ENCODE measurements at places on chromosomes 4 and X.

DNA sequence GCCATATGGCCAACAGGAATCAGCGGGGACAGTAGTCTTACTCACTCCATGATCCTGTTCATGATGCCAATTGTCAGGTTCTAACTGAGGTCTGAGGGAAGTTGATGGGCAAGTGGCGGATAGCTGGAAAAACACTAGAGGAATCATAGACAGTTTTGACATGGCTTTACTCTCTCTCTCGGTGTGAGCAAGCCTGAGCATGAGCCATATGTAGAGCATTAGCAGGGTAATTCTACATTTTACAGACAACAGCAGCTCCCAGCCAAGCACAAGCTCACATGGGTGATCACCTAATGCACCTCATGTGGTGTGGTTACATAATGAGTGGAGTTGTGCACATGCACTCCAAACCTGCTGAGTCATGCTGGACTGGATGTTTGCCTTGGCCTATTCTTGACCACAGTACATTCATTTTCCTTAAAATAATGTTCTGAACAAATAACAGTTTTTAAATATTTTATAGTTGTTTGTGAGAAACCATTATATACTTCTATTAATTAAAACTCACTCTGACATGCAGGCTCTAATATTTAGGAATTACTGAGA, 429.2 kb downstream of the GPAT3 start:
- no peak for DNase-seq

DNA sequence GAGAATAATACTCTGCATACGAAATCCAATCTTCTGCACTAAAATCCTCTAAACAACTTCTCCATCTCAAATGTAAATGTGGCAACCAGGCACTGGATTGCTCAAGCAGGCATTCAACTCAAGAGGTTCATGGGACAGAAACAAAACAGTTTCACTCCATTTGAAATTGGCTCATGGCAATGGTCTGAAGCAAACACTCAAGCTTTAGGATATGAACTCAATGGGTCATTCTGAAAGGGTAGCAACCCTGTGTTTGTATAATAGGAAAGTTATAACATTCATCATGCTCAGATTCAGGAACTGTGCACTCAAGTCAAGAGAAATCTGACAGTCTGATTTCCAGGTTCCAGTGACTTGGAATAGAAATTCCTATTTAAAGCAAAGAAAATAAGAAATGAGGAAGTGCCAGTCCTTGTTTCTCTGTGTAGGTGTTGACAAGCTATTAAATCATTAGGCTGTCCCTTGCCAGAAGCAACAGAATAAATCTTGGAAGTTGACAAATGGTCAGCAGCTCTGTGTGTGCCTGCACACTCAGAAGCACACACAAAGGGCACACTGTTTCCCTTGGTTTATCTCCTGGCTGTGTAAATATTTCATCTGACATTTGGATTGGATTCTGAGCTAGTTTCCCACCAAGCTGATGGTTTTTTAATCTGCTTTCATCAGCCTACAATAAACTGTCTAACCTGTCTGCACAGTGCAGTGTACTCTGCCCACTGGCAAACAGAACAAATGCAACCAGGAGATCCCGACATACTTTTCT, 75.9 kb upstream of the CITED1 start:
- no peak for DNase-seq

DNA sequence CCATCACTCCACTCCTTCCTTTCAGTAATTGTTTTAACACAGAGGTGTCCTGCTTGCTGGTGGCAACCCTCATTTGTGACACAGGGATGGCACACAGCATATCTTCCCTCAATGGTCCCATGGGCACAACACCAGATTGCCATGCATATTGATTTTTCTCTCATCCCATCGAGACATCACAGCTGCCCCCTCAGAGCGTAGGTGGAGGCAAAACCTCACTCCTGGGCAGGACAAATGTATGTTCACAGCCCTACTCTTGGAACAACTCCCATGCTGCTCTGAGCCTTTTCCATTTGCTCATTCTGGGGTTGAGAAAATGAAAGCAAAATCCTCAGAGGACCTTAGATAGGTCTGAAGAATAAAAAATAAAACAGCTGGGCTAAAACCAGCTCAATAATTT, 172.2 kb downstream of the GABRB1 start:
- DNase-seq: no peak

DNA sequence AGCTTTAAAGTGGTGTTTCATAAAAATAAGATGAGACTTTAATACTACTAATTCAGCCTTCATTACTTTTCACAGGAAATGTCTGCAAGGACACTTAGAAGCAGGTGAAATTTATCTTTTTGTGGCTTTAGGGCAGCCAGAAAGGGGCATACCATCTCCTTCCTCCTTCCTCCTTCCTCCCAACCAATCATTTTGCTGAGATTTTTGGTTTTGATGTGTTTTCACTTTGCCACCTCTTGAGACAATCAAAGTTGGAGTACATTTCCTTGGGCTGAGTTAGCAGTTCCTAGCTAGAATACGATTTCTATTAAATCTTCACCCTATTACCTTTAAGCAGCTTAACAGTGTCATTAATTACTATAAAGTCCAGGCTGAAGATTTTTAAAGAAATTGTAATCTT, 5.1 kb upstream of the NDST3 start:
- DNase-seq: no peak

DNA sequence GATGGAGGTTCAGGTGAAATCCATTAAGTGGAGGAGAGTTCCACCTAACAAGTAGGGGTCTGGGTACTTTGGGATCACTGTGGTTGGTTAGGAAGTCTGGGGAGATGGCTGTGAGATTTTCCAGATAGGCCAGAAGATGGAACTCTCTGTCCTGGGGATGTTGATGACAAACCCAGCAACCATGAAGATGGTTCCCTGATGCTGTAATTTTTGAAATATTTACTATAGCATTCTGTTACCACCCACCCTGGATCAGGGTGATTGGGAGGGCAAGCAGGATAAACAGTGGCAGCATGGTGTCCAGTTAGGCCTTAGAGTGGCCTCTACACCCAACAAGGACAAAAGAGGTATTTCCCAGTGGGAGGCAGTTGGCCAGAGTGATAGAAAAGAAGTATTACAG, 15.9 kb upstream of the NELFA start:
- no peak for DNase-seq

GRCh38 chr4:14879683-14880082, 122.6 kb upstream of the CPEB2 start:
- DNase-seq: no peak

DNA sequence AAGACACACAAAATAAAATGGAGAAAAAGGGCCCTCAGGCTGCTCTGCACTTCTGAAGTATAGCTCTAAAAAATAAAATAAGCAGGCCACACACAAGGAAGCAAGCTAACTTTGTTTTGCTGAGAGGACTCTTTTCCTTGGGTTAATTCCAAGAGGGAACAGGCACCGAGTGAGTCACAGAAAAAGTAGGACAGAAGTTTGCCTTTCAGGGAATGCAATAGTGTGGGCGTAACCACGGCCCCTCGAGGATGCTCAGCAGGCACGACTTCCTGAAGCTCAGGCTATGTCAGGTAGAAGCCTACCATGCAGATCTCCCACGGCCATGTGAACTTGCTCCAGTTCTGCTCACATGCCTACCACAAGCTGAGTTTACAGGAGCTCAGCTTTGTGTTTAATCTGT, 22.1 kb downstream of the PPP1R2C start:
- DNase-seq: no peak

DNA sequence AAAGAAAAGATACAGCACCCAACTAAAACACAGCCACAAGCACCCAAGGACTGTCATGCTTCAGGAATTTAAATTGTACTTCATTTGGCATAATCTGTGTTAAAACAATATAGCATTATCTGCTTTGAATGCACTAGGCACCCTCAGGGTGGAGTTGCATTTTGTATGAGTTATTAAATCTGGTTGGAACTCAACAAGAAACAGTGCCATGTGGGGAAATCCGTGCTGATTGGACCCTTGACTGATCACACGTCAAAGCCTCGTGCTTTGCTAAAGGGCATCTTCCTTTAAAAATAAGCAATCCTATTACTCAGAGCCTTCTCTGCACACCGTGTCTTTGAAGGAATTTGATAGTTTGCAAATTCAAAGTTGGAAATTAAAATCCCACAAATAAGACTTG, 35.4 kb downstream of the IGFBP7 start:
- no peak for DNase-seq

DNA sequence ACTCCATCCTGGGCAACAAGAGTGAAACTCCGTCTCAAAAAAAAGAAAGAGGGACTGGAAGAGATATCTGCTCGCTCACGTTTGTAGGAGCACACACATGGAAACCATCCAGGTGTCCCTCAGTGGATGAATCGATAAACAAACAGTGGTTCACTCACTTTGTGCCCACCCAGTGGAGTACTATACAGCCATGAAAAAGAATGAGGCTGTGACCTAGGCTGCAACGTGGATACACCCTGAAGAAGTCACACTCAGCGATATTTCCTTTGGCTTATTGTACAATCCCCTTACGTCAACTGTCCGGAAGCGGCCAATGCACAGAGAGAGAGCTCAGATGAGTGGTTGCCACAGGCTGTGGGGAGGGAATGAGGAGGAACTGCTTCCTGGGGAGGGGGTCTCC, 82.3 kb upstream of the PPP2R3B start:
- no peak for DNase-seq

DNA sequence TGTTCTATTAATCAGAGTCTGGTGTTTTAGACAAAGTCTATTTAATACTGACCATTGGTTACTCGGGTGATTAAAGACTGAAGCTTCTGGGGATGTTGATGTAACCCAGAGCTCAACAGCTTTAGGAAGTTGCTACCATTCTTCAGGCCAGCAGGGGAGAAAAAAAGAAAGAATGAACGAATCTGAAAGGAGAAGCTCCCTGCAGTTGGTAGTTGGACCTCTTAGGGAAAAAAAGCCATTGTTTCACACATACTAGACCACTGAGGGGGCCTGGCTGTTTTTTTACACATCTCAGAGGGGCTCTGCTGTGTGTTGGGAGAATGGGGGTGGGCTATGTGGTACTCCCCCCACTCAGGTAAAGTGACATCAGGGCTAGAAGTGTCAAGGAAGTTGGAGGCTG, 378.9 kb downstream of the KCNIP4 start:
- no peak for DNase-seq

Measured in type B pancreatic cell (in vitro differentiated cells).